ENCODE measurements at places on chromosomes 16 and 17. TPM values are rescaled to one million over a fixed set of nuclear protein-coding genes. Genes with fewer than 3 reads are reported as not detected.

- no peak for ATAC-seq
Observed at GRCh38 chr16:8916541-8917225, 34.5 kb downstream of the LITAFD start.

DNA sequence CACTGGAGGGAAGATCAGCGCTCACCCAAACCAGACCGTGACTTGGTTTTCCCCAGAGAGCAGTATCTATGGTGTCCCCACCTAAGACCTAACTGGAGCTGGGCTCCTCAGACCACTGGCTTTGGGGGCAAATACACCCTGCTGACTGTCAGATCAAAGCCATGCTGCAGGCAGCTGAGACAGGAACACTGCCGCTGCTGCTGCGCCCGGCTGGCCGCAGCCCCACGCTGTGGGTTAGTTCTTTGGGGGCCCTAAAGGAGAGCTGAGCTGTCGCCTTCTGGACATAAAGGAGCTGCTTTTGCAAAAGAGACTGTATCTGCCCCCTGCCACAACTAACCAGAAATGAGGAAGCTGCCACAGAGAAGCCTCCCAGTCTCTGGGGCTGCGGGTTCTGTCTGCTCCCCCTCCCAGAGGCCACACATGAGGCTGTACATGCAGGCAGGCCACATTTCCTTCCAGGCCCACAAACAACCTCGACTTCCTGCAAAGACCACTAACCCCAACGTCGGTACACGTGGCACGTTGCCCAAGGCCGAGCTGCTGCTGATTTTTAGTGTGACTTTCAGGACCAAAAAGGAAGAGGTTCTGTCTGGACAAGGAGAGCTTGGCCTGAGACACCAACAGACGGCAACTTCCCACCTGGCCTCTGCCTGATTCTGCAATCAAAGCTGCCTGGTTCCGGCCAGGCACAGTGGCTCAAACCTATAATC is 18.2 kb upstream of the ABR start:
- peak; percentile 61 for ATAC-seq

DNA sequence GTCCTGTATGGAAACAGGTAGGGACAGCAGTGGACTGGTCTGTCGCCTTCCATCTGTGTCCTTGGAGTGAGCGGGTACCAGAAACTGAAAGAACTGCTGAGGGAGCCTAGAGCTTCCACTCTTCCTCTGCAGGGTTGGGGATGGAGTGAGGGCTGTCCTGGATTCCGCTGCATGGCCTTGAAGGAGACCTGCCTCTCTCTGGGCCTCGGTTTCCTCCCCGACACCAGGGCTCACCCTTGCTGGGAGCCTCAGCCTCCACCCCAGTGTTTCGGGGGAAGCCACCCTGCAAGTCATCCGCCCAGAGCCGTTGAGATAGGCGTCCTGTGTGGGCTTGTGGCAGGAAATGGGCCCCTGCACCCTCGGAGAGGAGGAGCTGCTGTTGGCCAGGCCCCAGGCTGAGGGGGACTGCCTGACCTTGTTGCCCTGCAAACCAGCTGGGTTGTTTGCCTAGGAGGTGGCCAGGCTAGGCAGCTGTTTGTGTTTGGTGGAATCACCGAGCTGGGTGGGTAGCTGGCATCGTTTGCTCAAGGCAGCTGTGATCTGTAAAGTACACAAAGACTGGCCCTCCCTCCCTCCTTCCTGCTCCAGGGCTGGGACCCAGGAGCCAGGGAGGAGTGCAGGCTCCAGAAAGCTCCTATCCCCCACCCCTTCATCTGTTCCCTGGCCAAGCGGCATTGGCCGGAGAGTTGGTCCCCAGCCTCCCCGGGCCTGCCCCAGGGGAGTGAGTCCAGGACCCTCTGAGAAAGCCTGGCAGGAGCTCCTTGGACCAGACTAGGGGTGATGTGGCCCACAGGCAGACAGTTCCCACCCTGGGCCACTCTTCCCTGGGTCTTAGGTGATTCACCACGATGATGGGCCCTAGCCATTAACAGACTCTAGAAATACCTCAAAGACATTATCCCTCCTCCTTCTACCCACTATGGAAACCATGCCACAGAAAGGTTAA is 1.3 kb downstream of the RAB37 start:
- ATAC-seq = peak; percentile 16

DNA sequence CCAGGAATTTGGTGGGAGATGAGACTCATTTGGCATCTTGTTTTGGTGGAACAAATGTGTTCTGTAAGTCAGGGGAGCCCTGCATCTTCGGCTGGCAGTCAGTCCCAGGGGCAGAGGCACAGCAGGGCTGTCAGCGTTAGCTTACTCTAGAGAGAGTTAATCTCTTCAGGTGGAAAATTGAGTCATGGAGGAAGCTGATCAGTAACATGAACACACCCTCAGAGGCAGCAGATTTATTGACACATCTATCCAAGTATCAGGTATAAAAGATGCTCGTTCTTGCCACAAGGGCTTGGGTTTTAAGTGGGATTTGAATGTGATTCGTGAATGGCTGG is 55.2 kb downstream of the EPN2 start:
- ATAC-seq = no peak

- no peak for ATAC-seq
Observed at GRCh38 chr17:303168-303567, 49.4 kb downstream of the RPH3AL start.

DNA sequence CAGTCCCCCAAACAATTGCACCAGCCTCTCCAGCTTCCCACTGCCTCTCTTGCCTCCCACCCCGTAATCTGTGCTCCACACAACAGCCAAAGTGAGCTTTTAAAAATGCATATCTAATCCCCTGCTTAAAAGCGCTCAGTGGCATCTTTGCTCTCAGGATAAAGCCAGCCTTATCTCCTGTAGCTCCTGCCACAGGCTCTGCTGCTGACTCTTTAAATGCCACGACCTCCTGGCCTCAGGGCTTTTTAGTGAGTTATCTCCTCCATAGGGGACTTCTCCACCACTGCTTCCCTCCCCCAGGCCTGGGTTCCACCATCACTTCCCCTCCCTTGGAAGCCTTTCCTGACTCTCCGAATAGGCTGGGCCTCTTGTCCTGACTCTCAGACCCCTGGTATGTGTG is 98.6 kb downstream of the GNAO1 start:
- no peak for ATAC-seq

Gene ANKRD40CL
- total RNA-seq = not detected

Gene UMOD
- not detected for total RNA-seq

Gene CDC6
- total RNA-seq = 1.2 TPM
